ENCODE measurements at places on chromosomes 5 and 9.

- DNase-seq, result no peak
These were observed 47.3 kb upstream of the GFPT2 start for GRCh38 chr5:180400416-180400815.

GRCh38 chr5:63127054-63127453, 548.4 kb downstream of the LRRC70 start:
- no peak for DNase-seq

- DNase-seq, result no peak
These were observed 182.8 kb upstream of the SLC27A6 start for GRCh38 chr5:128782446-128782845.

- DNase-seq, result no peak
These were observed 130.8 kb upstream of the MAP1B start for GRCh38 chr5:71976449-71976848.

DNA sequence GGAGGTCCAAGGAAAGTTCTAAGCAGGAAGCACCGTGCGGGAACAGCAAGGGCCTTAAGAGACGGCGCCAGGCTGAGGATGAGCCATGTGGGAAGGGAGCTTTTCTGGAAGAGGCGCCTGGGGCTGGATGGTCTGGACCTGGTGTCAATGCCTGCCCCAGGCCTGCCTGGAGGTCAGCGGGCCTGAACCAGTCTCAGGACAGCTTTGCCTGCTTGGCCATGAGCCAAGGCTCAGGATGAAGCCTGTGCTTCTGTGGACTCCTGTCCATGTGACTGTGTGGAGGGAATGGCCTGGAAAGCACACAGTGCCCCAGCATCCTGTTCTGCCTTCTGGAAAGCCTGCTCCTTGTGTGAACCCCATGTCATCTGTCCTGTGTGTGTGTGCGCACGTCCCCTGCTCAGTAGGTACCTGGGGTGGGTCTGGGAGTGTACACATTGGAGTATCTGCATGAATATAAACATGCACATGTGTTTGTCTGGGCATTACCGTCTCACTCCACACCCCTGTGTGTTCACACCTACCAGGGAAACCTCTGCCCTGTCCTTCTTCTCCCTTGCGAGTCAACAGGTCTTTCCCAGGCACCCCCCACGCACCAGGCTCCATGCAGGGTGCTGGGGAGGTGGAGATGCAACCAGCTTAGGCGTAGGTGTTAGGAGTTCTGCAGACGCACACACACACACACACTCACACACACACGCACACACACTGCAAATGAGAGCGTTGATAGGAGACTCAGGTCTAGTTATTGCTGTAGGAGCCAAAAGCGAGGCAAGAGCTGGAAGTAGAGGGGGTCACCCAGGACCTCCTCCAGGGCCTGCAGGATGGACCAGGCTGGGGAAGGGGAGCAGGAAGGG, 24.8 kb downstream of the DAB2IP start:
- DNase-seq, result no peak

GRCh38 chr5:80134876-80135275, 99.7 kb downstream of the THBS4 start:
- DNase-seq, result no peak

GRCh38 chr9:68966496-68966944, 47.4 kb downstream of the PRKACG start:
- DNase-seq, result no peak

GRCh38 chr5:132060501-132061161, at the start of gene IL3:
Gene IL3 (plus strand): TSS chr5:132060655. CDS start chr5:132060707, 52 bp downstream.
- peak; percentile 23 for DNase-seq

DNA sequence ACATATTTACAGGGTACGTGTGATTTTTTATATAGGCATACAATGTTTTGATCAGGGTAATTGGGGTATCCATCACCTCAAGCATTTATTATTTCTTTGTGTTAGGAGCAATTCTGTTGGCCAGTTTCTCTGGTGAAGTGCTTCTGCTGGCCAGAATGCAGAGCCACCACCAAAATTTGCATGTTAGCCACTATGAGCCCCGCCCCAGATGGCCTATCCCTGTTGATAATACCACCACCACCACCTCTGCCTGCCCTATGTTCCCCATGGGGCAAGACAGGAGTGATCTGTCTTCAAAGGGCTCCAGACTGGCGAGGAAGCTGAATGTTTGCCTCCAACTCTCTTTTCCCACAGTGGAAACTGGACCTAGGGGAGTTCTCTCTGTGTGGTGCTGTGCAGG, 26.0 kb upstream of the JAK2 start:
- DNase-seq, result no peak

GRCh38 chr9:32565967-32566366, 7.0 kb downstream of the NDUFB6 start:
- no peak for DNase-seq

DNA sequence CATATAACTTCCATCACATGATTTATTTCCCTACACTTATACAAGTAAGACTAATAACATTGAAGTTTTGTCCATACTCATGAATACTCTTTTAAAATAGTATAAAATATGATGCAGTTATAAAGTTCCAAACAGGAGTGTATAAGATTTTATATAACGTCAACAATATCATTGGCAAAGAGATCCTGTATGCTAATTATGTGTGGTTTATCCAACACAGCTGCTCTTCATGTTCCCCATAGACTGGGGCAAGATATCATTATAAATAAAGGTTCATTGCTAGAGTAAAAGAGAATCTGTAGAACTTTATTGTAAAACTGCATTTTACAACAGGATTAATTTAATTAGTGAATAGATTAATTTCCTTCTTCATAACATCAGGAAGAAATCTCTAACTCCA, 16.9 kb downstream of the CDH9 start:
- DNase-seq, result no peak

GRCh38 chr5:141914199-141914743, 9.4 kb upstream of the DELE1 start:
- DNase-seq, result peak; percentile 81

GRCh38 chr5:132370181-132370970, 866 bp downstream of the SLC22A5 start:
- DNase-seq, result no peak

DNA sequence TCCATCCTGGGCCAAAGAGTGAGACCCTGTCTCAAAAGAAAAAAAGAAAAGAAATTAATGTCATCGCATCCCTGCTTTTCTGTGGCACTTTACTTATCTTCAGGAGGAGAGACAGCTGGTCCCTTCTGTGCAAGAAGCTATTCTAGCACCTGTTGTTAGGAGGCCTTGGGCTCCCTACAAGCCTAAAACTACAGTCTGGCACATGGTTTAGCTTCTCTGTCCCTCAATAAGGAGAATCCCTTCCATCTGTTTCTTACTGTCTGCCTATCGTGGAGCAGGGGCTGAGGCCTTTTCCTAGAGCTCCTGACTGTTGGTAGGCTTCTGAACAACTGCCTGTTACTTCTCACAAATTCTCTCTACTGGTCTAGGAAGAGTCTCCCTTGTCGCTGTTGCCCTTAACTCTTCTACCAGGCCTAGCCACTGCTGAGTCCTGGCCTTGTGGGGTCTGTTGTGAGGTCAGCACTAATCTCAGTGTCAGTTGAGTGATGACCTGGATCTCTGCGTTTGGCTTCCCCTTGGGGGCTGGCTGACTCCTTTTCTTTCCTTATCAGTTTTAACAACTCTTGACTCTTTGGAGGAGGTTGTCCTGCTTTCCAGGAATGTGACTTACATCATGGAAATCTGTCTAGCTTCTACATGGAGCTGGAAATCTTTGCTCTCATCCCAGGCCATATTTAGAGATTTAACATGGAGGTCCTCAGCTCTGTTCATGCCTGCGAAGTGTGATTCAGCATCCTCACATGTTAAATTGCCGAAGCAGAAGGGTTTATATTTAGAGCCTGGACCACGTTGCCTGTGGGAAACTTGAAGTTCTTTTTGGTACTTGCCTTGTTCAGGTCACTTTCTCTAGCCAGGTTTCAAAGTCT, 5.7 kb upstream of the GARNL3 start:
- DNase-seq, result no peak

DNA sequence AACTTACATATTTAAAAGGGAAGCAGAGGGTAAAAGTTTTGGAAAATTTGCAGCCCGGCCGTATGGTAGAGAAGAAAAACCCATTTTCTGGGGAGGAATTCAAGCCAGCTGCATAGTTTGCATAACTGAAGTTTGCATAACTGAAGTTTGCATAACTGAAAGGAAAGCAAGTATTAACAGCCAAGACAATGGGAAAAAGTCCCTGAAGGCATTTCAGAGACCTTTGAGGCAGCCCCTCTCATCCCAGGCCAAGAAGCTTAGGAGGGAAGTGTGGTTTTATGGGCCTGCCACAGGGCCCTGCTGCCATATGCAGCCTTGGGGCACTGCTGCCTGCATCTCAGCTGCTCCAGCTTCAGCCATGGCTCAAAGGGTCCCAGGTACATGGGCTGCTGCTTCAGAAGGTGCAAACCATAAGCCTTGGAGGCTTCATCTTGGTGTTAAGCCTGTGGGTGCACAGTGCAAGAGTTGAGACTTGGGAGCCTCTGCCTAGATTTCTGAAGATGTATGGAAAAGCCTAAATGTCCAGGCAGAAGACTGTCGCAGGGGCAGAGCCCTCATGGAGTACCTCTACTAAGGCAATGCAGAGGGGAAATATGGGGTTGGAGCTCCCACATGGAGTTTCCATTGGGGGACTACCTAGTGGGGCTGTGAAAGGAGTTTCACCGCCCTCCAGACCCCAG, 36.9 kb upstream of the CXCL14 start:
- DNase-seq, result peak; percentile 56

- DNase-seq, result no peak
These were observed 1030.2 kb upstream of the SEMA6A start for GRCh38 chr5:117604845-117605244.

GRCh38 chr5:136819526-136820302, 454.4 kb upstream of the TRPC7 start:
- no peak for DNase-seq

DNA sequence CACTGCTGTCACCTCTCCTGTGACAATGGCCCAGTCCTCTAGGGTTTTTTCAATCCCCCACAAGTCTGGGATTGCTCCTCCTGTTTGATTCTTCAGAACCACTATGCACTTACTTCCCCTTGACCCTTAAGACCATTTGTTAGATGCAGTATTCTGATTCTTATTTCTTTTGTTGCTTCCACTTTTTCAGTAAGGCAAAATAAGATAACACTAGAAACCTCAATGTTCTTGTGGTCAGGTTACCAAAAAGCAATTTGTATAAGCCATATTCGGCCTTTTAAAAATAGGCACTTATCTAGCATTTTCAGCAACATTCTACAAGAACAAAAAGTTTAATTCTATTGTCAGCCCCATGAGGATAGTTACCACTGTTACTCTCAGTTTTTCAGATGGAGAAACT, 220.0 kb downstream of the KDM4C start:
- no peak for DNase-seq

- DNase-seq, result no peak
These were observed 80.0 kb upstream of the LRRTM2 start for GRCh38 chr5:138955013-138955660.

GRCh38 chr5:51902512-51902911, 519.3 kb downstream of the ISL1 start:
- DNase-seq, result no peak

- peak; percentile 77 for DNase-seq
These were observed 529 bp upstream of the NRARP start for GRCh38 chr9:137302449-137303150.
